ENCODE measurements at places on chromosomes 6 and 20.

DNA sequence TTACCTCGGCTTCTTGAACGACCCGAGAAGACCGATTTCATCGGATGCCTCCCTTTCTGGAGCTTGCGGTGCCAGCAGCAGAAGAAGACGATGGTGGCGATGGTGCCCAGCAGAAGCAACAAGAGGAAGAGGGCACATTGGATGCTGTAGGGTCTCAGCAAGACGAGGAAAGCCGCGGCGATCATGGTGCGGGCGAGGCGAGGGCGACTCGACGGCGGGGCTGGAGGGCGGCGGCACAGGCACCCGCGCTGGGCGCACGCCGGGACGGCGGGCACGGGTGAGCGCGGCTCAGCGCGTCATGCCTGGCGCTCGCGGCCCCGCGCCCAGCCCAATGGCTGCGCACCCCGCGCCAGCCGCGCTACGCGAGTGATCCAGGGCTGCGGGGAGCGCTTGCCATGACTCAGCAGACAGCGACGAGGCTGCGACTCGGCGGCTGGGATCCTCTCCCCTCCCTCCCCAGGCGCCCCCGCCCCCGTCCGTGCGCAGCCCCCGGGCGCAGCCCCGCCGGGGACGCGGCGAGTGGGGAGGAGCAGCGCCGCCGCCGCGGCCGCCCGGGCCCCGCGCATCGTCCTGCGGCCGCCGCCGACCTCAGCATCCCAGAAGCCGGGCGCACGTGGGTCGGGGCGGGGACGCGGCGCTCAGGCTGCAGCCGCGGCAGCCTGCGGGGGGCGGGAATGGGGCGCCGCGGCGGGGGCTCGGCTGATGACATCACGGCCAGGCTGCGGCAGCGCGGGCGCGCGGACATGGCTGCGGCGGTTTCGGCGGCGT, at the start of gene BEND6:
Gene BEND6, plus strand, starts transcription at position 705 of the 768 bp plus-strand sequence. CDS start 26,704 bp downstream, outside the sequence.
- peak; percentile 8 for DNase-seq

GRCh38 chr6:3610921-3611320, 140.6 kb downstream of the PXDC1 start:
- no peak for DNase-seq

DNA sequence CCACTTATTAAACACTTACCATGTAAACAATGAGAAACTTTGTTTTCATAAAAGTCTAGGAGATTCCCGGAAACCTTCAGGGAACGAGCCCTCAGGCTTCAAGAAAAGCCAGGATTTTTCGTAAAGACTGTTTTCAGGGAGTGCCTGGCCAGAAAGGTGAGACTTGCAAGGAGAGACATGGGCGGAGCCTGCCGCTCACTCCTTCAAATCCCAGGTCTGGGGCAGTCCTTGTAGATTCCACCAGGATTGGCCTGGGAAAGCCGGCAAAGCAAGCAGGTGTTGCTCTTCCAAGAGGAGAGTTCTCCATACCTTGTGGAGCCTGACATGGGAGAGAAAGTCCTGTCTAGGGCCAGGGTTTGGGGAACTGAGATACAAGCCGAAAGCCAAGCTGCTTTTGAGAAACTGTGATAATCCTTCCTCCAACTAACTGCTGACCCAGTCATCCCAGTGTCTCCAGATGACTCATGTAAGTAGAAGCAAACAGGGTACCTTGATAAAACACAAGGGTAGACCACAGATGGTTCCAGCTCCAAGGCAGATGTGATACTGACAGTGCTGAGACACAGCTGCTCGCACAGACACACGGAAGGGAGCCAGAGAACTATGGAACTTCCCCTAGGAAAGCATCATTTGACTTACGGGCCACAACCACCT, 69.4 kb upstream of the NAA20 start:
- peak; percentile 44 for DNase-seq

GRCh38 chr6:167751579-167752115, 75.1 kb upstream of the AFDN start:
- no peak for DNase-seq

DNA sequence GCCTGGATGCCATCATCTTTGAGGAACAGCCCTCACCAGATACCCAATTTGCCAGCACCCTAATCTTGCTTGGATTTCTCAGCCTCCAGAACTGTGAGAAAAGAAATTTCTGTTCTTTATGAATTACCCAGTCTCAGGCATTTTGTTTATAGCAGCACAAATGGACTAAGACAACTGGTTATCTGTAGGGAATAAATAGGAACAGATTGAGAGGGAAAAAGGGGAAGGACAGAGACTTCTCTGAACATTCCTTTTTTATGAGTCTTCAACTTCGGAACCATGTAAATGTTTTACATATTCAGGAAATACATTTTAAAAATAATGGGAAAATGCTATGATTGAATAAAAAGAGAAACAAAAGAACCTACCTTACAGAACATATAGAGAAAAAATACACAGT, 20.9 kb downstream of the KCTD20 start:
- no peak for DNase-seq

DNA sequence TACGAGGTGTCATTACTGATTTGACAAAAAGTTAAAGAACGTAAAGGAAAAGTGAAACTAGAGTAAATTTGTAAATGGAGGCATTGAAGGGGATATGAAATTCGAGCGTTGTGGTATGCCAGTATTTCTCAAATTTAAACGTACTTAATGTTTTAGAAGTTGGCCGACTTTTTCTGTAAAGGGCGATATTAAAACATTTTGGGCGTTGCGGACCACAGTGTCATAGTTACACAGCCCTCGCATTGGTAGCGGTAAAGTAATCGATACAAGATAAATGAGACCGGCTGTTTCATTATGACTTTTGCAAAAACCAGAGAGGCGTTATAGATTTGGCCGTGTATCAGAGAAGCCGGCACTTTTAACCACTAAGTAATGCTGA, 39.6 kb downstream of the OR2B2 start:
- DNase-seq = no peak

Measured in inflammatory macrophage treated with lipopolysaccharide for 1 hour (primary cell).